ENCODE measurements at places on chromosomes 16 and 17.

DNA sequence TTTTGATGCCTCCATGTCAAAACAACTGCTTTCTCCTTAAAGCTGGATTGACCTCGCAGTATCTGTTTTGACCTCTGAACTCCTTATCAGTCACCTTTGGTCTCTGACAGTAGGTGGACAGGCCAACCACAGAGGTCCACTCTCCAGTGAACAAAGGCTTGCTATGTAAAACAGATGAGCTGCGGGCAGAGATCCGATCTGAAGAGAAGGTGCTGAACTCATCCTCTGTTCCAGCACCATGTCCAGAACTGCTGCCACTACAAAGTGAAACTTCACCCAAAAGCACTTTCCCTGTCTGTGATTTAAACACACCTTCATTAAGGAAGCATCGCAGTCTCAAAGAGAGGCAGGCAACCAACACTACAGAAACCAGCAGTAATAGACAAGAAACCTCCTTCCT is 117.3 kb upstream of the CORO6 start:
- no peak for DNase-seq

DNA sequence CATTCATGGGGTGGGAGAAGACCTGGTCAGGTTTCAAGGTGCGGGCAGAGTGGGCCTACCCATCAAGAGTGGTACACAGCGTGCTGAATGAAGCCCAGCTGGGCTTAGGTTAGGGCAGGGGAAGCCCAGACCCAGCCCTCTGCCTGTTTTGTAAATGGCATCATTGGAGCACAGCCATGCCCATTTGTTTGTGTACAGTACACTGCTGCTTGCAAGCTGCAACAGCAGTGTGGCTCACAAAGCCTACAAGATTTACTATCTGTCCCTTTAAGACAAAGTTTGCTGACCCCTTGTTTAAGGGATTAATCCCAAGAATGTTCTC is 230.1 kb upstream of the TNRC6C start:
- DNase-seq: no peak

- DNase-seq: peak; percentile 90
These were observed at the start of gene TEKT3 for GRCh38 chr17:15341385-15341849. Gene TEKT3 (minus strand): TSS chr17:15341597. CDS start chr17:15331585, 10,012 bp downstream.

GRCh38 chr17:58246104-58246740 is 7.8 kb downstream of the LPO start:
- DNase-seq: no peak

GRCh38 chr17:19727501-19728078 is 11.2 kb upstream of the SLC47A2 start:
- DNase-seq: peak; percentile 49

DNA sequence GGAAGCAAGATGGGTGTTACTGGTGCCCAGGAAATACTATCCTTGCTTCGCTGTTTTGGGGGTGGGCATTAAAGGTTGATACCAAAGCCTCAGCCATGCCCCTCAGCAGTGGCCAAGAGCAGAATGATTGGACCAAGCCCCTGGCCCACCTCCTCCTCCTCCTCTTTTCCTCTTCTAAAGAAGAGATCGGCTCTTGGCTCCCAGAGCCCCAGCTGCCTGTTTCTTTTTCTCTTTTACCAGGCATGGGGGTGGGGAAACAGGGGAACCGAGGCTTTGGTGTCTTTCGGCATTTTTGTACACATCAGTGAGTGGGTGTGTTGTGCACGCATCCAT is 5.8 kb downstream of the THRA start:
- no peak for DNase-seq

- DNase-seq: no peak
These were observed 119.8 kb downstream of the RBFOX3 start for GRCh38 chr17:79491006-79491405.

GRCh38 chr16:83143788-83144187 is 517.0 kb downstream of the CDH13 start:
- no peak for DNase-seq

- DNase-seq: no peak
These were observed 12.2 kb upstream of the ADGRG1 start for GRCh38 chr16:57616241-57616640.

DNA sequence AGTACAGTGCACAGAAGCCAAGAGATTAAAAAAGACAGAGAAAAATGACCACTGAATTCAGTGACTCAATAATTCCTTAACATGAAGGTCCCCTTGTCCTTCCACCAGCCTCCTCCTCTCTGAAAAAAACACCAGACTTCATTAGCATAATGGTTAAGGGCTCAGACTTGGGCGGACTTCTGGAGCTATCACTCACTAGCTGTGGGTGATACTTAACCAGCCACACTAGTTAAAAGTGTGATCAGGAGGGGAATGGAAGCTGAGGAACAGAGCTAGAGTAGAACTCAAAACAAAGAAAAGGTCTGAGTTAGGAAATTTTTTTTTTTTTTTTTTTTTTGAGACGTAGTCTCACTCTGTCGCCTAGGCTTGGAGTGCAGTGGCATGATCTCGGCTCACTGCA is 23.2 kb downstream of the ZNF652 start:
- no peak for DNase-seq

- DNase-seq: peak; percentile 51
These were observed 25.6 kb downstream of the IGSF6 start for GRCh38 chr16:21626659-21627277.

DNA sequence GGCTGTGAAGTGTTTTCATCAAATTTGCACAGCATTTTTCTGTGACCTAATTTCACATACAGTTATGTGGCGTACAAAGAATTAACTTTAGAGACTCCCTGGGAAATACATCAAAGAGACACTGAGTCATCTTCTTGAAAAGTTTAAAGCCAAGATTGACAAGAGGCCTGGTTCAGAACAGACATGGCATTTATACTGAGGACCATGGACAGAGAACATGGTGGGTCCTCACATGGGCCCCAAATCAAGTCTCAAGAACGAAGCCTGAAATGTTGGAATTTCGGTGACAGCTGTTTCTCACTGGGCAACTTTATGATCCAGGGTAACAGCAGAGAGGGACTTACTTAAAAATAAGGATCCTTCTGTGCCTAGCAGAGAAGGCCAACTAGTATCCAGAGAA is 311.5 kb upstream of the KCNJ16 start:
- DNase-seq: no peak

GRCh38 chr17:78555746-78556401 is 21.3 kb downstream of the DNAH17 start:
- DNase-seq: no peak

GRCh38 chr17:17856386-17856785 is 19.6 kb upstream of the SREBF1 start:
- no peak for DNase-seq

Data from upper lobe of left lung (tissue), 6 donors.